ENCODE measurements at places on chromosomes 6 and 20.

GRCh38 chr6:134821397-134821796 lies 128.5 kb downstream of the ALDH8A1 start:
- DNase-seq = no peak

- DNase-seq = no peak
These were observed 66.9 kb downstream of the GMPR start for GRCh38 chr6:16305246-16305725.

DNA sequence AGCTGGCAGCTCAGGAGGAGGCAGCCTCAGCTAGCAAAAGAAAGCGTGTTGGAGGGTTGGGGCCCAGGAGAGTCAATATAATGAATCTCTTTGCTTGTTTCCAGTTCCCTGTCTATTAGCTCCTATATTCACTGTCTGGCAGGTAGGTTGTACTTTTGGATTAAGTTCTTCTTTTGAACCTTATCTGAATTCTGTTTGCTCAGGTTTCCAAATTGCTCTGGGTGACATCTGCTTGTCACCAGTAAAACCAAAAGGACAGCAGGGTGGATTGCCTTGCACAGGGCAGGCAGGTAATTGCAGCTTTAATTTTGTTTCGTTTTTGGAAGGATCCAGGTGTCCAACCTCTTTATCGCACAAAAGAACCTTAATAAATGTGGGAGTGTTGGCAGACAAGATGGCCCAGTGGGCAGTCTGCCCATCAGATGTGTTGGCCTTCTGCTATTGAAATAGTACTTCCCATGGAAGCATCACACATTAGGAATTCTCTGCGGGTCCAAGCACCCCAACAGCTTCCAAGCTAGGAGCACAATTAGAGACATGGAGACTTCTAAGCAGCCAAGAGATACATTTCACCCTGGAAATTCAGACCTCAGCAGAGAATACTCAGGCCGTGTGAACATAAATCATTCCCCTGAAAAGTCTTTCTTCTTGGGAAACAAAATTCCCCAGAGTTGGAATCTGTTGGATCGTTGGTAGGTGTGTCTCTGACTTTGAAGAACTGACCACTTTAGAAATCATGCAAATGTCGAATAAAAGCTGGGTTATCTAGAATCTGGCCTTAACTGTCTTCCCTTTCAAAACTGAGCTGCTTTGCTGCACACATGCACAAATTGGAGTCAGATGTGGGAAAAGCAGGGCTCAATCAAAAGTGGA lies 286.9 kb upstream of the BMP2 start:
- no peak for DNase-seq

DNA sequence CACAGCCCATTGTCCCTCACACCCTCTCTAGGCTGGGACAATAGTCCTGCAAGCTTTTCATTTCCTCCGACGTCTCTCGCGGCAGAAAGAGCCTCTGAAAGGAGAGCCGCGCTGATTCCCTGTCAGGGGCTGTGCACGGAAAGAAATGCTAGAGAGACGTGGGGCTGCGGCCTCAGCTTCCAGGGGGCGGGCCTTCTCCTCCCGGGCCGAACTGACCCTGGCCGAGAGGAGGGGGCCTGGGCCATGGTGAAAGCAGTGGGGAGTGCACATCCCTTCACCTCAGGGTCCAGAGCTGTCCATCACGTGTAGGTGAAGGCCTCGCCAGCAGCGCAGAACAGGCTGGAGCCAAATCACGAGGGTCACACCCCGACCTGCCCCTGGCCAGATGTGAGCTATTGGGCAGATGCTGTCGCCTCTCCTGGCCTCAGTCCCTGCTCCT lies 220.4 kb downstream of the TAF4 start:
- no peak for DNase-seq

DNA sequence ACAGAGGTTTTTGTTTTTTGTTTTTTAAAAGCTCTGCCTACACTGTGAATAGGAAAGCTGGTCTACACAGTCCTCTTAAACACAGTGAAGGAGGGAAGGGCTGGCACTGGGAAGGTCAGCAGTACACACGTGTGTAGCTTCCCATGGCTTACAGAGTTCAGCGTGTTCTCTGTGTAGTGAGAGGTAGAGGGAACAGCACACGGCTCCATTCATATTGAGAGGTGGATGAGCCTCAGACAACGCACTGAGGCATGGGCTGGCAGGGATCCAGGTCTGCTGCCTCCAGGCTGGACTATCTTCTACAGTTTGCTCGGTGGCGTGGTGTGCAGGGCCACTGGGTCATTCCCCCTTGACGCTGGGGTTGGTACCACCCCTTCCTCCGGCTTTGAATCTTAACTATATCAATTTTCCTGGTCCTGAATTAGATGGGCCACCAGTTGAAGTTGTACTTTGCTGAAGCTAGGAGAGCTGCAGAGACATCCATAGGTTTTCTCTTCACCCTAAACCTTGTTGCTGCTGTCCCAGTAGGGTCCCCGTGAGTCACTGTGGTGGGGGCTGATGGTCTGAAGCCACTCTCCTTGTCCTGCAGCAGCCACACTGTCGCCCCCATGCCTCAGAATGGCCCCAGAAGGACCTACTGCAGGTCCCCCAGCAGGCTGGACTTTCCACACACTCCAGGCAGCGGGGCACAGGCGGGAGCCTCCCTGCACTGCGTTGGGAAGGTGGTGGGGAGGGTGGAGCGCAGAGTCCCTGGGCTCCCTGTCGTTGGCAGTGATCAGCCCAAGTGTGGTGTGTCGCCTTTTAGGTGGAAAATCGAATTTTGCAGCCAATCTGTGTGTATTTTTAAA lies 2.0 kb downstream of the ARFGAP1 start:
- DNase-seq = no peak

DNA sequence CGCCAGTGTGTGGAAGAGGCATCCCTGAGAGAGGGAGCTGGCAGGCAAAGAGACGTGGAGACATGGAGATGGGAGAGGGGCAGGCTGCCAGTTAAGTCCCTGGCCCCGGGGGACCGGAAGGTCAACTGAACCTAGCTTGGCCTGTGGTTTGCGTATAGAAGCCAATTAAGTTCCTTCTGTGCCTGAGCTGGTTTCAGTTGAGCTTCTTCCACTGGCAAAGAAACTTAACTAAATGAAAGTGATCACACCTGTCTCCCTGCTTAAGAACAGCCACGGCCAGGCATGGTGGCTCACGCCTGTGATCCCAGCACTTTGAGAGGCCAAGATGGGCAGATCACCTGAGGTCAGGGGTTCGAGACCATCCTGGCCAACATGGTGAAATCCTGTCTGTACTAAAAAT lies 26.7 kb upstream of the NNAT start:
- no peak for DNase-seq

DNA sequence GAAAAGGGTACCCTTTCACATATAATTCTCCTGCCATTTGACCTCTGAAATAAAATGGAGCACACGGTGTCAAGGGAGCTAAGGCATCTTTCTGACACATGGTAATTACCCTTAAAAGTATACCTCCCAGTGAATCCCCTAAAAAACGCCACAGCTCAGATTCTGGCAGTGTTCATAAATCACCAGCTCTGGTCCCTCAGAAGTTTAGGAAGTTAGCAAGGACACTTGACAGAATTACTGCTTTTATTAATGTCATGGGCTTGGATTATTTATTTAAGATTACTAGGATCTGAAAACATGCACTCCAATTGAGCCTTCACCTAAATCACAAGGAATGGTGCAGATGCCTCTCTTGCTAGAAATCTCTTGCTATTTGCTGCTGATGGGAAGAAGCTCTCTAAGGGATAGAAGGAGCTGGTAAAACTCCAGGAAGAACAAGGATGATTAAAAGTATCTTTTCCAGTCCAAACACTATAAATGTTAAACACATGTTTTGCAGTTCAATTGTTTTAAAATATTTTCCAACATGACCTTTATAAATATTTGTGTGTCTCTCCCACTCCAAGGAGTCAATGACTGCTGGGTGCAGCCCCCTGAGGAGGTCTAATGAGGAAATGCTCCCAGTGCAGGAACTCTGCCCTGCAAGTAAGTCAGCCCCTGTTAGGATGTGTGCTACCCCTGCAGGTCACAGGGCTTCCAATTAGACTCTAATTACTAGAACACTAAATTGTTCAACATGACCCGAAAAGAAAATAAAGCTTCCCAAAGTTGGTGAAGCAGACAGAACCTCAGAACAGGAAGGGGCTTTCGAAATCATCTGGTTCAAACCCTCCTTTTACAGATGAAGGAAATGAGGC lies 230.3 kb downstream of the TFAP2A start:
- no peak for DNase-seq

DNA sequence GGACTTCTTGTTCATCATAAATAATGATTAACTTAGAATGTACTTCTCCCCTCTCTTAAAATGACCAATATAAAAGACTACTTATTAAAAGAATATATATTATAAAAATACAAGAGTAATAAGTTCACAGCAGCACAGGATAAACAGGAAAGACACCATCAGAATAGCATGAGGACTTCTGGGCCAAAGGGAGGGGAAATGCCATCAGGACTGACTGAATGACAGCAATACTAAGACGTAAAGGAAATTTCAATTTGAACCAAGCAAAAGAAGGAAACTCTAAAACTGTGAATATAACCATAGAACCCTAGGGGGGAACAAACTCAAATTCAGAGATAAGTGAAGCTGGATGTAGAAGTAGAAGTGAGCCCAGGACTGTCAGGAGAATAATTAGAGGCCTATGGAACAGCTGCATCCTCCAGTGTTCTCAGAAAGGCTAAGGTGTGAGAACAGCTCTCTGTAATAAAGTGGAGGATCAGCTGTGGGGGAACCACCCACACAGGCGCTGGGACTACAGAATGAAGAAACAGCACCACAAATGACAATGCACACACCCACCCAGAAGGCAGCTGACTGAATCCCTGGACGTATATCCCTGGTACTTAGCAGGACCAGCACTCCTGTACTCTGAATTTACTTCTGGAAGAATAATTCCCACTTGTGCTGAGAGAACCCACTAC lies 37.8 kb downstream of the ZHX3 start:
- no peak for DNase-seq

- no peak for DNase-seq
These were observed 128.2 kb downstream of the EDN3 start for GRCh38 chr20:59428441-59429205.

GRCh38 chr6:15527838-15528617 lies 134.8 kb downstream of the DTNBP1 start:
- no peak for DNase-seq
